Right renal pelvis (tissue), 4 donors: ENCODE measurements at places on chromosomes 2 and 18.

GRCh38 chr2:168794968-168795367, 7.5 kb upstream of the NOSTRIN start:
- no peak for DNase-seq

DNA sequence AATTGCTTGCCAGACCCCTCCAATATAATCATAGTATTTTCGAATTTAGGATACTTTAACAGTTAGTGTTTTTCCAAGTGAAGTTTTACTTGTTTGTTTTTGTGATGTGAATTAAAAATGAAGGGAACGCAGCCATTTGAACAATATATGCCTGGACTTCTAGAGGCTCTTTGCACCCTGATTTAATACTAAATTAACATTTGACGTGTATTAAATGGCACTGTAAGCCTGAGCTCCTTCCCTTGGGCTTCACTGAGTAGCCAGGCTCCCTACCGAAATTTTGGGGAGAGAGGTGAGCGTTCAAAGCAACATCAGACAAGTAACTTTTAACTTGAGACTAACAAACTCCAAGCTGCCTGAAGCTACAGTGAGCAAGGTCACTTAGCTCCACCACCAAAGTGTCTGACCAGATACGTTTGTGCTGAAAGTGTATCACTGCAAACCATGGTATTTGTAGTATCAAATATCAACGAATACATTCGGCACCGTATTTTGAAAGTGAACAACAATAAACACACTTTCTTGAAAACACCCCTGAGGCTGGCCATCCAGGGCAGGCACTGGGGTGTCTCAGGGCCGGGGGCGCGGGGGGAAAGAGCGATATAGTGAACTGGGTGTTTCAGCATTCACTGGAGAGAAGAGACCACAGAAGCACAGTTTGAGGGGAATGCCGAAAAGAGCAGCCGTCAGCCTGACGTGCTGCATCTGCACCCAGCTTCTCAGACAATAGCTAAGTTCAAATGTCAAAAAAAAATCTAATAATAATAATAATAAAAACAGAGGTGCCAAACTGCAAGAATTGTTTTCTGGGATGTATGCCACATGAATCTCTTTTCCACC, 7.7 kb upstream of the POU3F3 start:
- no peak for DNase-seq

- DNase-seq = no peak
These were observed 150.6 kb upstream of the DOCK10 start for GRCh38 chr2:225192869-225193268.

GRCh38 chr18:136433-136832, 21.9 kb upstream of the USP14 start:
- no peak for DNase-seq

- DNase-seq = no peak
These were observed 43.5 kb upstream of the LRRTM1 start for GRCh38 chr2:80348078-80348477.
